ENCODE measurements at places on chromosomes 1 and 21.

DNA sequence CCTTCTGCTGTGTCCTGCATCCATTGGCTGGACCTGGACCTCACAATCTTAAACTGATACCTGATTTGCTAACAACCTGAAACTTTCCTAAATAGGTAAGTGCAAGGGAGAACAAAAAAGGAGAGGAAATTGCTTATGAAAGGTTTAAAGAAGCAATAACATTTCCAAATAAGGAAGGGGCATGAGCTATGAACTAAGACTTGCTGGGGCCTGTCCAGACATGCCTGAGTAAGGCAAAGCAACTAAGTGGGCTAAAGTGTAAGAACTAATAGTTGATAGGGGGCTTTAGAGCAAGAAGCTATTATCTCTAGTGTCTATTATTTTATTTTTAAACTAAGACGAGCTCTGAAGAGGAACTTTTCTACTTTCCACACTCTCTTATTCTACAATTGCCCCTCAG, 11.6 kb downstream of the JMJD4 start:
- no peak for DNase-seq

GRCh38 chr1:230212405-230212936, 145.4 kb downstream of the GALNT2 start:
- no peak for DNase-seq

- no peak for DNase-seq
These were observed 31.5 kb downstream of the RPS6KC1 start for GRCh38 chr1:213082420-213083111.

GRCh38 chr1:17347769-17348592, 24.0 kb upstream of the PADI6 start:
- DNase-seq, result no peak

DNA sequence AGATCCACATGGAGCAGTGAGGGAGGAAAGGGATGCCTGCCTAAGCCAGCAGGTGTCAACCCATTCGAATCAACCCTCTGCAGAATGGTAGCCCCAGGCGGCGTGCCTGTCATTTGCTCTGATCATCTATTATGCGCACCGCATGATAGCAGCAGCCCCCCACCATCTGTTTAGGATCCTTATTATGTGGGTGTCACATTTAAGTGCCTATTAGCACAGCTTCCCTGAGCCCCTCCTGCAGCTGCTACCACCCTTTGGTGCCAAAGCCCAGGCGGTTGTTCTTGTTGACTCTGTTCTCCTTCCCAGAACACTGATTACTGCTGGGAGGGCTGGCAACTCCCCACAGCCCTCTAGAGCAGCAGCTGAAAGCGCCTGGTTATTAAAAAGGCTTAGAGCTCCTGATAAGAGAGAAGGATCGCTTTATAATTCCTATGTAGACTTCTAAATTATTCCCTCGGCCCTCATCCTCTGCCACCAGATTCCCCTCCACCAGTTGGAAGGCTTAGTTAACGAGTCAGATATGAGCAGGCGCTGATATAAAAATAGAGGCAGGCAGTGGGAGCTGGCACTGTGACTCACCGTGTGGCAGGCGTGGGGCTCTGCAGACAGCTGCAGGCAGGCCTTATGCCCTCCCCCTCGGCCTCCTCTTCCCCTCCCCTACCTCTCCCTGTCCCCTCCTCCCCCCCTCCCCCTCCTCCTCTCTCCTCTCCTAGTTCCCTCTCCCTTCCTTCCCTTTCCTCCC, 23.0 kb downstream of the ACTA1 start:
- no peak for DNase-seq

DNA sequence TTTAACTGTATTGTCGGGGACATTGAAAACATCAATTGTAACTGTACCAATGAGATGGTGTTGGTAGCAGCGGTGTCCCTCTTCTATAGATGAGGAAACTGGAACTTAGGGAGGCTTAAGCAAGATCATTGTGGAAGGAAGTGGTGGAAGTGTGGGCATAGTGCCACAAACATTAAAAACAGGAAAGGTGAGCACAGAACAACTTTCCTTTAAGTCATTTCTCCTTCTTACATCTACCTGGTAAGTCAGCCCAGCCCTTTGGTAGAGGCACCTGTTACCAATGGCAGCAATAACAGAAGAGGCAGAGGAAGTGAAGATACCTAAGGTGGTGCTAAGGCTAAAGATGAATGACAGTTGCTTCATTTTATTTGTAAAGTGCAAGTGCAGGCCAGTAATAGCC, 12.0 kb upstream of the CTSS start:
- no peak for DNase-seq

- DNase-seq, result no peak
These were observed 14.2 kb downstream of the RHOC start for GRCh38 chr1:112692681-112693080.

GRCh38 chr1:194358208-194358581, 1171.8 kb upstream of the B3GALT2 start:
- DNase-seq, result no peak

All from tibial nerve (tissue), 4 donors.